ENCODE measurements at places on chromosomes 7 and 10.

DNA sequence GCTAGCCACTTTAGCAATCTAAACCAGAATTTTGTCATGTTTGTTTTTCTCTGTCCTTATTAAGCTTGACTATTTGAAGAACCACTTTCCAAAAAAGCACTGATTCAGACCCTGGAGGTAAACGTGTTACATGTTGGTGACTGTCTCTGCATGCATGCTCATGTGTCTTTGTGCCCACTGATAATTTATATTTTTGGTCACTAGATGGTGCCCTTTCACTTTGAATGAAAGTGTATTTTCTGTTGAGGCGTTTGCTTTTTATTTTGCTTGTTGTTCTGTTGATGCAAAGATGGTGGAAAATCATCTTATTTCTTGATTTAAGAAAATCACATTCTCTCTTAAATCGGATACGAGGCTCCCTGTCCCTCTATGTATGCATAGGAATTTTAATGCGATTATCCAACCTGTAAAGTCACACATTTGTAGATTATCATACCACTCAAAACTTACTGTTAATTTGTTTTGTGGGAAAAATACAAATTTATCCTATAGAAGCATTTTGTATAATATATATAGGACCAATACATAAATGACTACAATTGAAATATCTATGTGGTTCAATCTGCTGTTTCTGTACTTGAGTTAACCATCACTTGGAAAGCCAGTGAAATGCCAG lies 269.3 kb downstream of the BICC1 start:
- DNase-seq: no peak

- DNase-seq: no peak
These were observed 647 bp upstream of the GSAP start for GRCh38 chr7:77416621-77417371.

GRCh38 chr7:23915236-23915635 lies 205.2 kb downstream of the STK31 start:
- DNase-seq: no peak

- DNase-seq: no peak
These were observed 172.0 kb downstream of the MAGI2 start for GRCh38 chr7:79281426-79281825.

DNA sequence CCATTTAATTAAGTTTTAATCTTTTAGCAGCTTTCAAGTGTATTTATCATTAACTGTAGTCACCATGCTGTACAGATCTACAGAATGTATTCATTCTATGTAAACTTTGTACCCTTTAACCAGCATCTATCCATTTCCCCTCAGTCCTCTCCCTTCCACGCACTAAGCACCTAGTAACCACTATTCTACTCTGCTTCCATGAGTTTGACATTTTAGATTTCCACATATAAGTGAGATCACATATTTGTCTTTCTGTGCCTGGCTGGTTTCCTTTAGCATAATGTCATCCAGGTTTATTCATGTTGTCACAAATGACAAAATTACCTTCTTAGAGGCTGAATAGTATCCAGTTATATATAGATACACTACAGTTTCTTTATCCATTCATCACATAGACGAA lies 79.7 kb downstream of the BTAF1 start:
- no peak for DNase-seq

- no peak for DNase-seq
These were observed 1.7 kb downstream of the EGFR start for GRCh38 chr7:55020466-55020871.

GRCh38 chr7:103076764-103077163 lies 1.8 kb downstream of the ARMC10 start:
- DNase-seq: no peak

- DNase-seq: no peak
These were observed 465 bp upstream of the TRIM24 start for GRCh38 chr7:138459413-138460175.

GRCh38 chr7:31084226-31084625 lies 32.1 kb downstream of the ADCYAP1R1 start:
- no peak for DNase-seq

- DNase-seq: no peak
These were observed 4.7 kb downstream of the MTERF1 start for GRCh38 chr7:91875851-91876250.

DNA sequence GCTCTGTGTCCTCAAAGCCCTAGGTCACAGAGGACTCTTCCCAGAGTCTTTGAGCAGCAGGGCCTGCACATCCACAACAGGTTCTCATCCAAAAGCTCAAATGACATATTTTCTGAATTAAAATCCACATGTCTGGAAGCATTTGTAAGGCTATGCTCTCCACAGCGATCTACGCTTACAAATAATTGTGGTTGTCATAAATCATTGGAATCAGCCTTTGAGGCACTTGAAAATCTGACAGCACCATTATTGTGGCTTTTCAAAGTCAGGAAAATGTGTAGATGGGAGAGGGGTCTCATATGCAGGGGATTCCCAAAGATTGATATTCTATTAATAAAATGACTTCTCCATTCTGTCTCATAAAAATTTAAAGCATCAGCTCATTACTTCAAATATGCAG lies 16.3 kb downstream of the GPR26 start:
- DNase-seq: no peak

DNA sequence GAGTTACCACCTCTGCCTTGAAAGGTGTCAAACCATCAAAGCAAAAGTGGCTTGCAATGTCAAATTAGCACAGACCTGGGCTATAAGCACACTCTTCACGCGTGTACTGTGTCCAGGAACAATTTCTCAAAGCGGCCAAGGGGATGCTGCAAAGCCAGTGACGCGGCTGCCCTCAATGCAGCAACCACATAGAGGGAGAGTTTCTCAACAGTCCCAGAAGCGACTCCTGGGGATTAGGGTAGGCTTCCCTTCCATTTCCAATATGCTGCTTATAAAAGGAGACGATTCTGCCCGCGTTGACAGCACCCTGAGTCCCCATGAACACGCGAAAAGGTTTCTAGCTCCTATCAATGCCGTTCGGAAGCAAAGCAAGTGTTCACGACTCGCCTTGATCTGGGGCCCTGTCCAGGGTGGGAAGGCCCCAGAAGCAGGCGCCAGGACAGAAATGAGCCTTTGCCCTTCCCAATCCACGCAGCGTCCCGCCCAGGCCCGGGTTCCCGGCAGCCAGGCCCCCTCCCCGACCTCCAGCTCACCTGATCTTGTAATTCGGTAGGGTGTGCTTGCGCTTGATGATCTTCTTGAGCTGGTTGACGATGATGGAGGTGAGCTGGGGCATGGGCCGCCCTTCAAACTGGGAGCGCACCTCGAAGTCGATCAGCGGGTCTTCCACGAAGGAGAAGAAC lies 1.3 kb downstream of the PDZD8 start:
- DNase-seq: no peak

DNA sequence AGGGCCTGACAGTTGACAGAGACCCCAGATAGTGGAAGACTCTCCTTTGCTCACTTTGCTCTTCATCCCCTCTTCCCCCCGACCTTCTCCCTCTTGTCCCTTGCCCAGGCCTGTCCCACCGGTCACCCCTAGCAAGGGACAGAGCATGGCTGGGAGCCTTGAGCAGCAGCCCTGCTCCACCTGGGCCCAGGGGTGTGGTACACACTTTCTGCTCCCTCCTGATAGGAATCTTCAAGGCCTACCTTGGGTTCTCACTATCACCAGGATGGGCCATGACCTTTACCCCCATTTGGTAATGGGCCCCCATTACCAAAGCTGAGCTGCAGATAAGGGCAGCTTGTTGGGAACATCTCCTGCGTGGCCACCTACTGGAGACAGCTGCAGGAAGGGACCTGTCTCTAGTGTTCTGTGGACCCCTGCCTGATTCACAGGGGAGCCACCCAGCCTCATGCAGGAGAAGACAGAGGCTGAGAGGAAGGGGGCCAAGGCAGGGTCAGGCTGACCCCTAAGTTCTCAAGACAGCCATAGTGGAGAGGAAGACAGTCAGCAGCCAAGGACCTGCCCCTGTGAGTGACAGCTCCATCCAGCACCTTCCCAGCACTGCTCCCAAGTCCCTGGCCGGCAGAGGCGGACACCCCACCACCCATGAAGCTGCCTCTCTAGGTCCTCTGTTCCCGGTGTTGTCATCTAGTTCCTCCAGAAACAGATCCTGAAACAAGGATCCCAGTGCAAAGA lies 913 bp upstream of the NPC1L1 start:
- DNase-seq: no peak

DNA sequence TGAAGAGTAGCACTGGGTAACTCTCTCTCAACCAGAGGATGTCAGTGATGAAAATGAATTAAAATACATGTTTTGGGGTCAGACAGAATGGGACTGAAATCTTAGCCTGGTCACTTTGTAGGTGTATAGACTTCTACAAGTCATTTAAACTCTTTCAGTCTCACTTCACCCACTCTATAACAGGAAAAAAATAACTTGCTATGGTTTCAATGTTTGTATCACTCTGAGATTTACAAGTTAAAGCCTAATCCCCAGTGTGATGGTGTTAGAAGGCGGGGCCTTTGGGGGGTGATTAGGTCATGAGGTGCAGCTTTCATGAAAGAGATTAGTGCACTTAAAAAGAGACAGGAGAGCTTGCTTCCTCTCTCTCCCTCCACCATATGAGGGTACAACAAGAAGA lies 134.8 kb downstream of the INHBA start:
- no peak for DNase-seq

GRCh38 chr7:91940171-91940570 lies 491 bp upstream of the AKAP9 start:
- no peak for DNase-seq

GRCh38 chr10:97207131-97207530 lies 21.4 kb upstream of the SLIT1 start:
- no peak for DNase-seq

DNA sequence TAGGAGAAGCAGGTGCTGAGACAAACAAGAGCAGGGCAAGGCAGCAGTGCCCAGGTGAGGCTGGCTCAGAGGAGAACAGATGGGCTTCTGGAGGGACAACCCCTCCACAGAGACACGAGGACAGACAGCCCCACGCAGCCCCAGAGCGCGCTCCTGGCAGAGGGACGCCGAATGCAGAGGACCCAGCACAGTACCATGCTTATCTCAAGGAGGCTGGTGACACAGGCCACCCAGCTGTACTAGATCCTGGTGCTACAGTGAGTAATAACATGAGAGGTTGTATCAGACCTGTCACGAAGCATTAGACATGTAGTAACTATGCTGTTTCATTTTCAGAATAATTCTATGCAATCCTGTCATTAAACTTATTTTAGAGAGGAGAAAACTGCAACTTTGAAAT lies 60.4 kb upstream of the NCAPG2 start:
- DNase-seq: no peak

GRCh38 chr10:103931603-103932002 lies 13.6 kb upstream of the STN1 start:
- no peak for DNase-seq

- no peak for DNase-seq
These were observed 72.3 kb upstream of the SEM1 start for GRCh38 chr7:96781919-96782318.

- no peak for DNase-seq
These were observed 27.0 kb upstream of the KCNK18 start for GRCh38 chr10:117170244-117170643.

- DNase-seq: no peak
These were observed 37.5 kb downstream of the GDI2 start for GRCh38 chr10:5775685-5776084.

DNA sequence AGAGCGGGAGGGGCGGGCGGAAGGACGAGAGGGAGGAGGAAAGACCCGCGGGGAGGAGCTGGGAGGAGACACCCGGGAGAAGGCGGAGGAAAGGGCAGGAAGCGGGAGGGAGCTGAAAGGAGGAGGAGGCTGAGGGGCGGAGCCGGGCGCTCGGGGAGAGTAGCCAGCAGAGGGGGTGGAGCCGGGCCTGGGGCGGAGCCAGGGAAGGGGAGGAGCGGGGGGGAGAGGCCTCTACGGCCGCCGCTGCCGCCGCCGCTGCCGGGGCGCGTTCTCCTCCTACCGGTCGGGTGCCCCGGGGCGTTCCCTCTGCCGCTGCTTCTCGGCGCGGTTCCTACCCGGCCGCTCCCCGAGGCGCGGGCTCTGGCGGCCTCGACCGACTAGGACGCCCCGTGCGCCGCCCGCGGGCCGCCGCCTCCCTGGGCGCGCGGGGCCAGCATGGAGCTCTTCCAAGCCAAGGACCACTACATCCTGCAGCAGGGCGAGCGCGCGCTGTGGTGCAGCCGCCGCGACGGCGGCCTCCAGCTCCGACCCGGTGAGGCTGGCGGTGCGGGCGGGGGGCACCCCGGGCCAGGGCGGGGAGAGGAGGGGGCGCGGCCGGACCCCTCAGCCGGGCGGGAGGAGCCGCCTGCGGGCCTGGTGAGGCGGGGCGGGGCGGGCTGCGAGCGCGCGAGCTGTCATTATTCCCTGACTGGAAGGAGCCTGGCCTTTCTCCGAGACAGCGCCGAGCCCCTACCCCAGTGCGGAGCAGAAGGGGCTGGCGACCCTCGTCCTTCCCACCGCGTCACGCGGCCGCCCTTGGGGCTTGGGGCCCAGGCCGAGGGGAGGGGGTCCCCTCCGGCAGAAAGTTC lies at the start of gene INPP5F:
TSS of gene INPP5F (plus strand) at position 223 of the 848 bp plus-strand sequence. CDS start at position 436, 213 bp downstream.
- DNase-seq: peak; percentile 86

DNA sequence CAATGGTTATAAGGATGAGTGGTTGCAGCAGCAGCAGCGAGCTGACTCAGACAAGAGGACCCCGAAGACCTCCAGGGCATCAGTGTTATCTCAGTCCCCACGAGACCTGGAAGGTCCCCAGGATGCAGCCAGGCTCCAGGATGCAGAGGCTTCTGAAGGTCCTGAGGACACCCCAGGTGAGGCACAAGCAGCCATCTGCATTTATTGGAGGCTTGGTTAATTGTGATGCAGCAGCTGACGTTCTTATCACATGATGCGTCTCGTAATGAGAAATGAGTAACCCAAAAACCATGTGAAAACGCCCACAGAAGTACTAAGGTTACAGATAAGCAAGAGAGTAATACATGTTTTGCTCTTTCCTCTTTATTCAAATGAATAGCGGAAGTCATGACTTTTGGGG lies 17.4 kb downstream of the C7orf57 start:
- no peak for DNase-seq

DNA sequence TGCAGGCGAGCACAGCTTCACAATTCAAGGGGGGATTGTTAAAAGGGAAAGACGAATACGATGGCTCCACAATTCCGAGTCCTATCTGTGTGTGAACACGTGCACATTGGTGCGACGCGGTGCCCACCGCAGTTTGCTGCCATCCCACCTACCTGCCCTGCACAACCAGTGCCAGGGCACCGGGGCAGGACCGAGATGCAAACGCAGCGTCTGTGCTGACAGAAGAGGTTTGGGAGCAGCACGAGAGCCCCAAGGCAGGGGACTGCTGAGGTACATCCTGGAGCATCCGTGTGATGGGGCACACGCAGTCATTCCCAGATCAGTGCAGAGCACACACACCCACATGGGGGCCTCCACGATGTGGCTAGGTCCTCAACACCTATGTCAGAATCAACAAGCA lies 221.3 kb downstream of the DNAJB6 start:
- no peak for DNase-seq

GRCh38 chr7:1920266-1920681 lies 250.2 kb downstream of the ELFN1 start:
- no peak for DNase-seq

- DNase-seq: no peak
These were observed 1.3 kb upstream of the C10orf67 start for GRCh38 chr10:23345861-23346260.

Data from AG09309 (cell line).